T-helper 2 cell treated with Interferon-gamma antibody and Interleukin-4, amounts not matched to agents 5 μg/mL and 100 μg/mL, for 36 hours (primary cell): ENCODE measurements at places on chromosomes 2 and 18.

DNA sequence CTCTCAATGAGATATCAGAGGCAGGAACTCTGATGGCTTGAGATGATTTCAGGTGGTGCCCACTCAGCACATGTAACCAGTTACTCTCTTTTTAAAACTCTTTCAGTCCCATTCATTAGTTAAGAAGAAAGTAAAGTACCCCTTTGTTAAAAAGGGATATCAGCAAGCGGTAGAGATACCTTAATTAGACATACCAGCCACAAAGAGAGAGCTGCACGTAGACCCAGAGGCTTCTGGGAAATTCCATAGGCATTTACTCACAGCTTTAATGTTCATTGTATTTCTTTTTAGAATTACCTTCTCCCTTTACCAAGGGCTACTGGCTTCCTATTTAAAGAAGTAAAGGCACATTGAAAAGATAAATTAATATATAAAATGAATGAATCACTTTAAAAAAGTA lies 63.3 kb downstream of the LYPD6B start:
- H3K27me3 ChIP-seq = peaks cover 3% of the 10 kb centered on the region
- no peak overlapping the region for H3K4me3 ChIP-seq
- H3K27ac ChIP-seq = no peak overlapping the region

- H3K27me3 ChIP-seq = no peaks in the 10 kb centered on the region
- no peaks in the 10 kb centered on the region for H3K4me1 ChIP-seq
- H3K27ac ChIP-seq = no peak overlapping the region
- H3K4me3 ChIP-seq = no peak overlapping the region
- no peaks in the 10 kb centered on the region for H3K36me3 ChIP-seq
Observed at GRCh38 chr18:991441-991840, 86.8 kb downstream of the ADCYAP1 start.

- no peak overlapping the region for H3K27ac ChIP-seq
- DNase-seq = no peak
- H3K27me3 ChIP-seq = no peaks in the 10 kb centered on the region
- peaks cover 14% of the 10 kb centered on the region for H3K4me1 ChIP-seq
Observed at GRCh38 chr2:40397765-40398164, 54.1 kb downstream of the SLC8A1 start.

DNA sequence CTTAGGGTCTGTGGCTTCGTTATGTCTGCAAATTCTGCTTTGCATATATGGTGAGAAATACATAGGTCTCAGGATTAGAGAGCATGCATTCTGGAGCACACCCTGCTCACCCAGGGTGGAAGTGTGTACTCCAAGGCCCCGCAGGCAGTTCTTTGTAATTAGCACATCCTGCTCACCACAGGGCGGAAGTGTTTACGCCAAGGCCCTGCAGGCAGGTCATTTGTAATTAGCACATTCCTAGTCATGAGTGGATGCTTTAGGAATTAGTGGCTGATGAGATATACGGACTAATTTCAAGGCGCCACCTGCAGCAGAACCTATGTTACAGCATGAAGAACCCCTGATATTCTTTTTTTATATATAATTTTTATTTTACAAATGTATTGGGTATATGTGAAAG lies 4.2 kb downstream of the ALLC start:
- H3K4me3 ChIP-seq = no peak overlapping the region
- no peak overlapping the region for H3K27ac ChIP-seq
- no peaks in the 10 kb centered on the region for H3K36me3 ChIP-seq
- no peak for DNase-seq

DNA sequence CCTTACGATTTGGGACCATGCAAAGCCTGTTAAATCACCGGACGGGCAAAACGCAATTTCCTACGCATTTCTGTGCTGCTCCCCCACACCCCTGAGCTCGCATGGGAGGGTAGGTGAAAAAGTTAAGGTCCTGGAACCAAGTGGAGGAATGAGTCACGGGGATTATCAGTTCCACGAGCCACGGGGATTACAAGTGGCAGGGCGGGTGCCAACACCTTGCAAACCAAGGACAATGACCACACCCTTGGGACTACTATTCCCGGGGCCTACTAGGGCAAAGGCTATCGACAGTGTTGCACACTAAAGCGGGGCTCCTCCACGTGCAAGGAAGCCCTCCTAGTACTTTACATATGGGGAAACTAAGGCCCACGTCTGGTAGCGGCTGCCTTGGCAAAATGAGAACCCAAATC lies 447 bp downstream of the RETSAT start:
- no peak for DNase-seq
- no peaks in the 10 kb centered on the region for H3K27me3 ChIP-seq
- H3K36me3 ChIP-seq = peaks cover 35% of the 10 kb centered on the region
- peaks cover 34% of the 10 kb centered on the region for H3K4me1 ChIP-seq
- H3K27ac ChIP-seq = peak overlapping the region; percentile 98

DNA sequence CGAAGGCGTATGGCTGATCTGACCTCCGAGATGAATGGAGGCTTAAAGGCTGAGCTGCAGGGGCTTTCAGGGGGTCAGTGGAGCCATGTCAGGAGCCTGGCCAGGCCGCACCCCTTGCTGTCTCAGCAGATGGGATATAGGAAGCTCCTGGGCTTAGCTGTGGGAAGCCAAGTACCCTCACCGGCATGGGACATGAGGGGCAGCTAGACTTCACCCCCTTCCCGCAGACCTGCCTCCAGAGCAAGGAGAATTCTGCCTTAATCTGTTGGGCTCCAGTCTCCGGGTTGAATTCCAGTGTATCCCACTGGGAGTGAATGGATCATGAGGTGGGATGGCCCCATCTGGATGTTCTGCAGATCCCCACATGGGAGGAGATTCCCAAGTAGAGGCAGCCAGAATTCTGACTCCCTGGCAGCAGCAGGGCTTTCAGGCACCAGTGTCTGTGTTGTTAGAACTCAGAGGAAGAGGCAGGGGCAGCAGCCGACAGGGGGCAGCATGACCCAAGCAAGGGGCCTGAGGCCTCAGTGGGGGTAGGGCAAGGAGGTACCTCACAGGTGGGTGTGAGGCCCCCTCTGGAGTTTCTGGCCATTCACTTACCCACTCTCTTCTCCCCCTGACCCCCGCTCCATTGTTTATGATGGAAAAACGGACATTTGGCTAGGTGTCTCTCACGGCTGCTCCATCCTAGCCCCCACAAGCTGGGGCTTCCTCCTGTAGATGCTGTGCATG lies 19.1 kb downstream of the CAPG start:
- DNase-seq = peak; percentile 51
- H3K4me3 ChIP-seq = no peak overlapping the region
- no peak overlapping the region for H3K27ac ChIP-seq

DNA sequence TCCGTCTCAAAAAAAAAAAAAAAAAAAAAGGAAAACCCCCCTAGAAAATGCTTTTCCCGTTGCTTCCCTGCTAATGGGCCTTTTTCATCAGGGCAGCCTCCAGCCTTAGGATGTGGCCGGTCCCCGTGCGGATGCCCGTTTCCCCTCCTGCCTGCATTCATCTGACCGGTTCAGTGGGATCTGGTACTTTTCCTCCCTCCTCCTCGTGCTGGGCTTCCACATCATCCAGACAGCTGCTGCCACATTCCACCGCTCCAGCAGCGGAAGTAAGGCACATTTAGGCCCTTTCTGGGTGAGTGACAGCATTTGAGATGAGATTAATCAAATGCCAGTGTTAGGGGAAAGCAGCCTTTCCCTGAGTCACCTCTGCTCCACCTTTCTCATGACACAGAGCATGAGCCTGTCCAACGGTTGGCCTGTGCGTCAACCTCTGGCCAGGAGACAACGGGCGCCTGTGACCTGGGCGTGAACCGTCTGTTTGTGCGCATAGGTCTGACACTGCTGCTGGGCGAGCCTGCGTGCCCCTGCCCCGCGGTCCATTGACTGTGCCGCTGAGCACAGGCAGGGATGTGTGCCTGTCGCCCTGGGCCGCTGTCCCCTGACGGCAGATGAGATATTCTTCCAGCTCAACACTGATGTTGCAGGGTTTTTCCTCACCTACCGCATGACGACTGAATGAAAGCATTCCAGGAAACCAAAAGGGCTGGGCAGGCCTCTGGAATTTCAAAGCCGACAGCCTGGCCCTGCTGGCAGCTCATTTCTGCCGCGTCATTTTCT lies 174.0 kb downstream of the TGIF1 start:
- peaks cover 22% of the 10 kb centered on the region for H3K4me1 ChIP-seq
- H3K4me3 ChIP-seq = peak overlapping the region; percentile 62
- peak; percentile 37 for DNase-seq
- no peaks in the 10 kb centered on the region for H3K36me3 ChIP-seq

GRCh38 chr18:78696698-78697435 lies 282.8 kb upstream of the SALL3 start:
- peaks cover 3% of the 10 kb centered on the region for H3K4me1 ChIP-seq
- no peak for DNase-seq
- H3K4me3 ChIP-seq = no peak overlapping the region
- no peaks in the 10 kb centered on the region for H3K27me3 ChIP-seq

- H3K4me3 ChIP-seq = no peak overlapping the region
- DNase-seq = peak; percentile 46
- H3K27me3 ChIP-seq = peaks cover 21% of the 10 kb centered on the region
- no peaks in the 10 kb centered on the region for H3K4me1 ChIP-seq
- H3K36me3 ChIP-seq = no peaks in the 10 kb centered on the region
- no peak overlapping the region for H3K27ac ChIP-seq
Observed at GRCh38 chr2:239035361-239035814, 187.5 kb downstream of the TWIST2 start.

GRCh38 chr2:233164128-233164635 lies 87.3 kb upstream of the ATG16L1 start:
- H3K4me3 ChIP-seq = no peak overlapping the region
- H3K36me3 ChIP-seq = peaks cover 29% of the 10 kb centered on the region
- no peaks in the 10 kb centered on the region for H3K27me3 ChIP-seq
- H3K27ac ChIP-seq = peak overlapping the region; percentile 66
- DNase-seq = no peak

- peaks cover 28% of the 10 kb centered on the region for H3K4me1 ChIP-seq
- H3K27me3 ChIP-seq = no peaks in the 10 kb centered on the region
- H3K4me3 ChIP-seq = peak overlapping the region; percentile 67
- peak; percentile 26 for DNase-seq
Observed at GRCh38 chr2:74777161-74777900, 56.6 kb upstream of the HK2 start.

DNA sequence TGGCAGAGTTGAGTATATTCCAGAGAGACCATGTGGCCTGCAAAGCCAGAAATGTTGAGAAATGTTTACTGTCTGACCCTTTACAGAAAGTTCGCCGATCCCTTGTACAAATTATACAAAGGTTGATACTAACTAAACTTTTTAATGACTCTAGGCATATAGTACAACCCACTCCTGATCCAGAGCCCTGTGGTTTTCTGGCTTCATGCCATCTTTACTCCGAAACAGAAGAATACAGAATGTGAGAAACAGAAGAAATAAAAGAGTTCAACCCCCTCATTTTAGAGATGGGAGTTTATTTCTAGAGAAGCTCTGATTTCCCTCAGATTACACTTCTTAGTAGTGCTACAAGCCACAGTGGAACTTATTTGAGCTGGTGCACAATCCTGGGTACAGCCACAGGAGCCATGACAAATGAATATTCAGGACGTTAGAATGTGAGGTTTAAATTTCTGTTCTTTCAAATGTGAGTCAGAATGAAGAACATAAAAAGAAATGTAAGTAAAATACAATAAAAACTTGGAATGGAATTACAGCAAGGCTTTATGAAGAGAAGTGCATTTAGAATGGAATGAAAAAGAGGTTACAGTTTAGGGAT lies 38.0 kb upstream of the SMCHD1 start:
- no peak for DNase-seq
- H3K27me3 ChIP-seq = no peaks in the 10 kb centered on the region
- peak overlapping the region; percentile 5 for H3K27ac ChIP-seq
- no peak overlapping the region for H3K4me3 ChIP-seq
- H3K4me1 ChIP-seq = peaks cover 2% of the 10 kb centered on the region
- H3K36me3 ChIP-seq = peaks cover 46% of the 10 kb centered on the region

- H3K27me3 ChIP-seq = no peaks in the 10 kb centered on the region
- H3K36me3 ChIP-seq = peaks cover 9% of the 10 kb centered on the region
- DNase-seq = no peak
- no peaks in the 10 kb centered on the region for H3K4me1 ChIP-seq
- H3K27ac ChIP-seq = no peak overlapping the region
Observed at GRCh38 chr18:79569720-79570119, 109.9 kb upstream of the CTDP1 start.

GRCh38 chr2:106708209-106708608 lies 177.8 kb downstream of the ST6GAL2 start:
- no peak overlapping the region for H3K27ac ChIP-seq
- no peaks in the 10 kb centered on the region for H3K36me3 ChIP-seq
- DNase-seq = no peak

DNA sequence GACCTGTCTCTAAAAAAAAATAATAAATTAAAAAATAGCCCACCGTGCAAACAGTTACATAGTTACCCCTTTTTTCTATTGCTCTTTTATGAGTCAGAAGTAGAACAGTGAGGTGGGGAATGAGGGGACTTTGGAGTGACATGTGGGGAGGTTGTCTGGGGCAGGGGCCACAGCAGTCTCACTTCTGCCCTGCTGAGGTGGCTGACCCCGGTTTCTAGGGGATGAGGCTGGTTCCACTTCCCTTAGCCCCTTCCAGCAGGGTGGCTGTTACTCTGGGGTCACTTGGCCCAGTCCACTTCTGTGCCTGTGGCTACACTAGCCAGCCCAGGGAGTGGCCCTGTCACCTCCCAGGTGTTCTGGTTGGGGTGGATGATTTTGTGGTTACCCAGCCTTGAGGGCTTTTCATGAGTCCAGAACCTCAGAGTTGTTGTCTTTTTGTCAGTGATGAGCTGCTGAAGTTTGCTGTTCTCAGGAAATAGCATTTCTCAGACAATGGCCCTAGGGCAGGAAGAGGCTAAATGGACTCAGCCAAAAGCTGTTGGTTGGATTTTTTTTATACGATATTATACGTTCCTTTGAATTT lies 28.0 kb upstream of the SCLY start:
- peaks cover 49% of the 10 kb centered on the region for H3K36me3 ChIP-seq
- no peak overlapping the region for H3K4me3 ChIP-seq
- peaks cover 10% of the 10 kb centered on the region for H3K4me1 ChIP-seq
- DNase-seq = no peak

GRCh38 chr2:29050591-29050990 lies 23.7 kb downstream of the PCARE start:
- no peak overlapping the region for H3K4me3 ChIP-seq
- H3K27ac ChIP-seq = no peak overlapping the region
- H3K4me1 ChIP-seq = no peaks in the 10 kb centered on the region

DNA sequence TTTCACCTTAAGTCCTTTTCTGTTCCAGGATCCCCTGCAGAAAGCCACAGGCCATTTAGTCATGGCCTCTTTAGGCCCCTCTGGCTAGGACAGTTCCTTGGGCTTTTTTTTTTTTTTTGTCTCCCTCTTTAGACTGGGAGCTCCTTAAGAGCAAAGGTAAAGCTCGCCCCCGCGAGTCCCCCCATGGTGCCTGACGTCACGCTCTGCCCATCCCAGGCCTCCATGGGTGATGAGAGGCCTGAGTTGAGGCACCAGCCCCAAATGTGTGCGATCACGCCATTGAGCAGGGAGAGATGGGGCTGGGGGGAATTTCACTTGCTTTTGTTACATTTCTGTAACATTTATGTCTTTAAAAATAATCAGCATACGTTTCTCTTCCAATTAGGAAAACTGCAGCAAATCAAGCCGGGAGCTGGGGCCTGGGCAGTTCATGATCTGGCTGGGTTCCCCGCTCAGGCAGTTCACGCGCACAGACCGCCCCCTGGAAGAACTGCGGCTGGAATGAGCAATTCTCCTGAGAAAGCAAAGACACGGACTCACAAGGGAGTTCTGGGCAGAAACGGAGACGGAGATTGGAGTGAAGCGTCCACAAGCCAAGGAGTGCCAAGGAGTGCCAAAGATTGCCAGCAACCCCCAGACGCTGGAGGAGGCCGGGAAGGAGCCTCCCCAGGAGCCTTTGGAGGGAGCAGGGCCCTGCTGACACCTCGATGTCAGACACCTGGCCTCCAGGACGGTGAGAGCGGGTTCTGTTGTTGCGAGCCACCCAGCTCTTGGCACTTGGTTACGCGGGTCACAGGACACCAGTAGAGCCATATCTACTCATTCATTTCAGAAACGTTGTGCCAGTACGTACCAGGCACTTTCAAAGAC lies 108.4 kb upstream of the ODC1 start:
- no peaks in the 10 kb centered on the region for H3K27me3 ChIP-seq
- no peak overlapping the region for H3K4me3 ChIP-seq
- H3K27ac ChIP-seq = no peak overlapping the region
- H3K36me3 ChIP-seq = no peaks in the 10 kb centered on the region
- DNase-seq = no peak
